Uterus (tissue), 4 donors: ENCODE measurements at places on chromosomes 7 and 10.

DNA sequence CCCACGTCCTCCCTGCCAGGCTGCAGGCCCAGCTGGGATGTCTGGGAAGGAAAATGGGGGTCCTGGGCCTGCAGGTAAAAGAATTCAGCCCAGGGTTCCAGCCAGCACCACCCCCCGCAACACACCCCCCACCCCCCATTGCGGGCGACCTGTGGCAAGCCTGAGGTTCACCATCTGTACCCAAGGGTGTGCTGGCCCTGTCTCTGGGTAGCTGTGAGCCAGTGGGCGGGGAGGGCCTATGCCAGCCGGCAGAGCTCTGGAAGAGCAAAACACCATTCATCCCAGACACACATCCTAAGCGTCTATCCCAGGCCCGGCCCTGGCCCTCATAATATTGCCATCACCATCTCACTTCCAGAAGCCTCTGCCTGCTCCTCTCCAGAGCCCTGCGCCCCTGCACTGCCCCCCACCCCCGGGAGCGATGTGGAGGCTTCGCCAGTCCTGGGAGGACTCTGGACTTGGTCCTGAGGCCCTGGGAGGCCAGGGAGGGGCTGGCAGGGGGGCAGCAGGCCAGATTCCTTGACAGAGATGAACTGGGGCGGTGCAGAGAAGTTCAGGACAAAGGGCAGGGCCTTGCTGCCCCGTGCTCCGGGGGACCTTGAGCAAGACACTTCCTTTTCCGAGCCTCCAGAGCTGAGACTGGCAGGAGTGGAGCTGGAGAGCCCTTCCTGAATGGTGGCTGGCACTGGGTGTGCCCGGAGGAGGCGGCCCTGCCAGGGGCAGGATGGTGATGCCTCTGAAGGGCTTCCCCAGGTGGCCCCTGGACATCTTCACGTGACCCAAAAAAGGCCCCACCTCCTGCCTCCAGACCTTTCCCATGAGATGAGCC lies 8.7 kb upstream of the TTYH3 start:
- peak; percentile 28 for DNase-seq
- no peaks in the 10 kb centered on the region for H3K36me3 ChIP-seq
- peaks cover 7% of the 10 kb centered on the region for H3K4me1 ChIP-seq
- no peaks in the 10 kb centered on the region for H3K27me3 ChIP-seq

GRCh38 chr7:106484562-106484961 lies 176.4 kb downstream of the CCDC71L start:
- peak; percentile 31 for DNase-seq
- H3K4me1 ChIP-seq, result no peaks in the 10 kb centered on the region
- no peak overlapping the region for H3K4me3 ChIP-seq
- H3K27ac ChIP-seq, result peak overlapping the region; percentile 59
- H3K27me3 ChIP-seq, result no peaks in the 10 kb centered on the region

- H3K27me3 ChIP-seq, result peaks cover 57% of the 10 kb centered on the region
- peak overlapping the region; percentile 7 for H3K4me3 ChIP-seq
- no peak for DNase-seq
- no peaks in the 10 kb centered on the region for H3K36me3 ChIP-seq
- H3K4me1 ChIP-seq, result peaks cover 15% of the 10 kb centered on the region
- no peak overlapping the region for H3K27ac ChIP-seq
Observed at GRCh38 chr10:129958629-129959543, 5.2 kb downstream of the EBF3 start.

GRCh38 chr10:110137142-110137545 lies 70.3 kb upstream of the MXI1 start:
- no peaks in the 10 kb centered on the region for H3K4me1 ChIP-seq
- DNase-seq, result no peak
- H3K4me3 ChIP-seq, result no peak overlapping the region
- H3K36me3 ChIP-seq, result no peaks in the 10 kb centered on the region
- H3K27me3 ChIP-seq, result no peaks in the 10 kb centered on the region

- H3K4me1 ChIP-seq, result no peaks in the 10 kb centered on the region
- no peak for DNase-seq
- H3K4me3 ChIP-seq, result no peak overlapping the region
- no peaks in the 10 kb centered on the region for H3K27me3 ChIP-seq
Observed at GRCh38 chr10:86752311-86752710, 4.1 kb upstream of the BMPR1A start.

GRCh38 chr7:45358287-45358686 lies 200.7 kb downstream of the RAMP3 start:
- H3K36me3 ChIP-seq, result no peaks in the 10 kb centered on the region
- no peak for DNase-seq
- H3K4me3 ChIP-seq, result no peak overlapping the region

DNA sequence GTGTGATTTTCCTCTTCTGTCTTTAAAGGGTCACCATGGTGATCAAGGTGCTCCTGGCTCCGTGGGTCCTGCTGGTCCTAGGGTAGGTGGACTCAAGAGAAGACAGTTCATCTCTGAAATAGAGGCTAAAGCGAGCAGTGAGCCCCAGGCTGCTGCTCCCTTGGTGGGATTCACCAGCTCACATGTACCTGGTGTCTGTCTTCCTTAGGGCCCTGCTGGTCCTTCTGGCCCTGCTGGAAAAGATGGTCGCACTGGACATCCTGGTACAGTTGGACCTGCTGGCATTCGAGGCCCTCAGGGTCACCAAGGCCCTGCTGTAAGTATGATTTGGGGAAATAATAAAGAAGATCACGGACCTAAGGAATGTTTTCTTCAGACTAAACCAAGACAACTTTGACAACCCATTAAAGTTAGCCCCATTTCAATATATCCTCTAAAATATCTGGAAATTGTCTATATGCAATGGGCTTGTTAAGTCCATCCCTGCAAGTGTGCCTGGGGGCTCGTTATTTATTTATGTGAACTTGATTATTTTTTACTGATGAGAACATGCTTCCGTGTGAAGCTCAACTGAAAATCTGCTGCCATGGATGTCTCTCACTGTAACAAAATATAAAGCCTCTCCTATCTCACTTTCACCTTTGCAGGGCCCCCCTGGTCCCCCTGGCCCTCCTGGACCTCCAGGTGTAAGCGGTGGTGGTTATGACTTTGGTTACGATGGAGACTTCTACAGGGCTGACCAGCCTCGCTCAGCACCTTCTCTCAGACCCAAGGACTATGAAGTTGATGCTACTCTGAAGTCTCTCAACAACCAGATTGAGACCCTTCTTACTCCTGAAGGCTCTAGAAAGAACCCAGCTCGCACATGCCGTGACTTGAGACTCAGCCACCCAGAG lies 32.5 kb downstream of the COL1A2 start:
- no peaks in the 10 kb centered on the region for H3K27me3 ChIP-seq
- H3K36me3 ChIP-seq, result no peaks in the 10 kb centered on the region
- no peaks in the 10 kb centered on the region for H3K4me1 ChIP-seq

- no peak for DNase-seq
- H3K36me3 ChIP-seq, result no peaks in the 10 kb centered on the region
- no peaks in the 10 kb centered on the region for H3K4me1 ChIP-seq
- no peak overlapping the region for H3K4me3 ChIP-seq
- no peak overlapping the region for H3K27ac ChIP-seq
- no peaks in the 10 kb centered on the region for H3K27me3 ChIP-seq
Observed at GRCh38 chr10:46223064-46223480, 63.7 kb upstream of the ANTXRL start.

DNA sequence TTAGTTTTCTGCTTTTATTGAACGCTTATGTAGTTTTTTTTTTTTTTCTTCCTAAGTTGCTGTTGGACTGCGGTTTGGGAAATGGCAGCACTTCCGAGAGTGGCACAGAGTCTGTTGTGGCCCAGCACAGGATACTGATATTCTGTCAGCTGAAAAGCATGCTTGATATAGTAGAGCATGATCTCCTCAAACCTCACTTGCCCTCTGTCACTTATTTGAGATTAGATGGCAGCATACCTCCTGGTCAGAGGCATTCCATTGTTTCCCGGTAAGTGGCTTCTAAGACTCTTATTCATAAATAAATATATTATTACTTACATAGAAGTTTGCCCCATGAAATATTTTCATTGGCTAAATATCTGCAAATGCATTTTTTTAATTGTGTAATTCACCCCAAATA lies 101.1 kb downstream of the BTAF1 start:
- no peaks in the 10 kb centered on the region for H3K27me3 ChIP-seq
- DNase-seq, result no peak
- H3K4me1 ChIP-seq, result no peaks in the 10 kb centered on the region
- no peak overlapping the region for H3K4me3 ChIP-seq

DNA sequence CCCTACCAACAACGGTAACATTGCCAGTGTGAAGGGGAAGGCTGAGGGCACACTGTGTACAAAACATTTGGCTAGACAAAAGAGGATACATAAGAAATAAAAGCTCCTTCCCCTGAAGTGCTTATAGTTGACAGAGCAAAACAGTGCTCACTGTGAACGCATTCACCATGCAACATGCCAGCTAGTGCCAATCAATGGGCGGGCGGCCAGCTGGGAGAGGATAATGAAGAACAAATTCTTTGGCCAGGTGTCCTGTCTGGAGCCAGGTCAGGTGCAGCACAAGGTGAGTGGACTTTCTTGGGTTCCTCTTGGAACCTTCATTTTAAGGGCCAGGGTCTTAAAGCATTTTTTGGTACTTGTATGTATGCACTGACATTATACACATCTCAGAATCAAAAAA lies 106.1 kb downstream of the ICA1 start:
- H3K4me3 ChIP-seq, result no peak overlapping the region
- H3K36me3 ChIP-seq, result no peaks in the 10 kb centered on the region
- H3K4me1 ChIP-seq, result peaks cover 3% of the 10 kb centered on the region

GRCh38 chr10:110980807-110981206 lies 61.4 kb downstream of the SHOC2 start:
- H3K27me3 ChIP-seq, result no peaks in the 10 kb centered on the region
- H3K4me3 ChIP-seq, result no peak overlapping the region
- no peak overlapping the region for H3K27ac ChIP-seq
- H3K4me1 ChIP-seq, result no peaks in the 10 kb centered on the region

DNA sequence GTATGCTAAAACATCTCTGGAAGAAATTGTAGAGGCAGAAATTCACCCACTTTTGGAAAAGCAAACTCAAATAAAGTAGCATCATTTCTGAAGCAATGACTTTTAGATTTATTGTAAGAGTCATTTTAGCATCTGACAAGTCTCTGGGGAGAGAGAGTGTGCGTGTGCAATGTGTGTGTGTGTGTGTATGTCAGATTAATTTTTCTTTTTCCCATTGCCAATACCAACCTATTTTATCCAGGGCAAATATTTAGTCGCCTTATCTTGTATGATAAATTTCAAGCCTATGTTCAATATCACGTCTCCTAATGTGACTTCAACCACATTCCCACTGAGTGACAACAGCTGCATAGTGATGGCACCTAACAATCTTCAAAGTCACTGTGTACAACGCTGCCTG lies 101.7 kb downstream of the NEBL start:
- no peaks in the 10 kb centered on the region for H3K36me3 ChIP-seq
- H3K4me1 ChIP-seq, result no peaks in the 10 kb centered on the region
- H3K4me3 ChIP-seq, result no peak overlapping the region
- H3K27me3 ChIP-seq, result no peaks in the 10 kb centered on the region
- no peak for DNase-seq

DNA sequence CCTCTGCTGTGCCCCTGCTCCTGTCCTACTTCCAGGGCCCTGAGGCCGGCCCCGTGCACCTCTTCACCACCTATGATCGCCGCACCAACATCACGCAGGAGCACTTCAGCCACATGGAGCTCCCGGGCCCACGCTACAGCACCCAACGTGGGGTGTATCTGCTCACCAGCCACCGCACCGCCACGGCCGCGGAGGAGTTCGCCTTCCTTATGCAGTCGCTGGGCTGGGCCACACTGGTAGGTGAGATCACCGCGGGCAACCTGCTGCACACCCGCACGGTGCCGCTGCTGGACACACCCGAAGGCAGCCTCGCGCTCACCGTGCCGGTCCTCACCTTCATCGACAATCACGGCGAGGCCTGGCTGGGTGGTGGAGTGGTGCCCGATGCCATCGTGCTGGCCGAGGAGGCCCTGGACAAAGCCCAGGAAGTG lies 1.8 kb downstream of the RBP3 start:
- H3K36me3 ChIP-seq, result no peaks in the 10 kb centered on the region
- no peaks in the 10 kb centered on the region for H3K27me3 ChIP-seq
- H3K4me1 ChIP-seq, result no peaks in the 10 kb centered on the region
- no peak overlapping the region for H3K27ac ChIP-seq
- no peak overlapping the region for H3K4me3 ChIP-seq
- no peak for DNase-seq

DNA sequence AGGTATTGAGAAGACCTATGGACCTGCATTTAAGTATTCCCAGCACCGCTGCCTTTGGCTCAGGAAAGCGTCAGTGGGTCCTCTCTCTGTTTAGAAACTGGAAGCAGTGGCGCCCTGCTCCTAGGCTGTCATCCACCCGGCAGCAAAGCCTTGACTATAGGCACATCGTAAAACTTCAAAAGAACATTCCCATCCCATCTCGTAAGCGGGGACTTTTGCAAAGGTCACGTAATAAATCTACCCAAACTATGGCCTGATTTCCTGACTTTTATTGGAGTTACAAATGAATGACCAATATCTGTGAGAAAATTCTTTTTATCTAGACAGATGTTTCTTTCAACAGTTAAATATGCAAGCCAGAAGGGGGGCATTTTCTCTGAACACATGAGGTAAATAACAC lies 115.8 kb upstream of the TCERG1L start:
- no peak for DNase-seq
- H3K27me3 ChIP-seq, result no peaks in the 10 kb centered on the region
- no peak overlapping the region for H3K4me3 ChIP-seq
- H3K36me3 ChIP-seq, result no peaks in the 10 kb centered on the region
- no peak overlapping the region for H3K27ac ChIP-seq

DNA sequence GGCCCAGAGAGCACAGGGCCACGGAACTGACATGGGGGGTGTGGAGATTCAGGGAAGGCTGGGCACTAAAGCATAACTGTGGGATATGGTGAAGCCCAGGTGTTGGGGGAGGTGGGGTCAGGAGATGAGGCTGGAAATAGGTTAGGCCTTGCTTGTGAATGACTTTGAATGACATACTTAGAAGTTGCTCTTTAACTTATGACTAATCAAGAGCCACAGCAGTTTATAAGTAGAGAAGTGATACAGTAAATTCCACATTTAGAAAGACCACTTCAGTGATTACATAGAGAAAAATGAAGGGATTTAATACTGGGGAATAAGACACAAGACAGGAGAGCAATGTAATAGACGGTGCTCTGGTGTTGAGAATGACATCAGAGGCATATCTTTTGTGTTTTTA lies 120.8 kb upstream of the SEC61G start:
- H3K36me3 ChIP-seq, result no peaks in the 10 kb centered on the region
- no peak overlapping the region for H3K27ac ChIP-seq
- DNase-seq, result no peak
- H3K4me1 ChIP-seq, result no peaks in the 10 kb centered on the region
- H3K27me3 ChIP-seq, result no peaks in the 10 kb centered on the region

- no peaks in the 10 kb centered on the region for H3K4me1 ChIP-seq
- H3K36me3 ChIP-seq, result no peaks in the 10 kb centered on the region
- peak overlapping the region; percentile 97 for H3K27ac ChIP-seq
- peak overlapping the region; percentile 90 for H3K4me3 ChIP-seq
Observed at GRCh38 chr10:112952282-112953173, 2.5 kb downstream of the TCF7L2 start.

- H3K36me3 ChIP-seq, result no peaks in the 10 kb centered on the region
- no peak for DNase-seq
Observed at GRCh38 chr10:49539320-49539885, 482 bp upstream of the ERCC6 start.

- H3K36me3 ChIP-seq, result no peaks in the 10 kb centered on the region
- no peaks in the 10 kb centered on the region for H3K4me1 ChIP-seq
- H3K27ac ChIP-seq, result no peak overlapping the region
- no peak overlapping the region for H3K4me3 ChIP-seq
Observed at GRCh38 chr7:134513169-134513752, 14.1 kb upstream of the AKR1B10 start.
